ENCODE measurements at places on chromosomes 16 and 17.

- DNase-seq = no peak
These were observed 100.5 kb downstream of the FTO start for GRCh38 chr16:53804467-53804866.

DNA sequence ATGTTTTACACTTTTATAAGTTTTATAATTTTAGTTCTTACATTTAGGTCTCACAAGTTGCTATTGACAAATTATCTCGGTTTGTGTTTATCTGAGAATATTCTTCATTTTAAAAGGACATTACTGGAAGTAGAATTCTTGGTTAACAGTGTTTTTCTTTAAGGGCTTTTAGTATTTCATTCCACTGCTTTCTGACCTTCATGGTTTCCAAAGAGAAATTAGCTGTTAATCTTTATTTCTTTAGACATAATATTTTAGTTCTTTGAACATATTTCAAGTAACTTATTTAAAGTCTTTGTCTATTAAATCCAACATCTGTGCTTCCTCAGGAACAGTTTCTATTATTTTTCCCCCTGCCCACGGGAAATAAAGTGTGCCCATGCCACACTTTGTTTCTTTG is 240.1 kb upstream of the AXIN2 start:
- DNase-seq = no peak

GRCh38 chr16:66935314-66936011 is at the start of gene CES2:
Gene CES2, plus strand, starts transcription at chr16:66935516. Its CDS starts 120 bp downstream, at chr16:66935636.
- no peak for DNase-seq

- DNase-seq = peak; percentile 8
These were observed 63.3 kb downstream of the TUBD1 start for GRCh38 chr17:59829217-59830006.

- DNase-seq = no peak
These were observed 111.4 kb downstream of the UTP18 start for GRCh38 chr17:51371732-51372151.

GRCh38 chr17:68346448-68346847 is 55.2 kb downstream of the ARSG start:
- no peak for DNase-seq

GRCh38 chr16:79871906-79872305 is 271.4 kb upstream of the MAF start:
- no peak for DNase-seq

DNA sequence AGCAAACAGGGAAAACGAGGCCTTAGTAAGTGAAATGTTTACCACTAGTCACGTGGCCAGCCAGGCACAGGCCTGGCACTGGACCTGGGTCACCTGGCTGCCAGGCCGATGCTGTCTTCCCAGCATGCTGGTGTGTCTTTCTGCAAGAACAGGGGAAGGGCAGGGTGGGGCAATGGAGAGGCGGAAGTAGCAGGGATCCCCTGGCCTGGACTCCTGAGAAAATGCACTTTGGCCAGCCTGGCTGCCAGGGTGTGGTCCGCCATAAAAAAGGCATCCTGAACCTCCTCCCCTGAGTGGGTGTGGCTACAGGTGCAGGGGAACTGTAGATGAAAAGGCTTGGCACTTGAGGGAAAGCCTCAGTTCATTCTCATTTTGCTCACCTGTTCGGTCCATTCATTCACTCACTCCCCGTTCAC is 1.0 kb upstream of the ANKRD40CL start:
- peak; percentile 32 for DNase-seq
